ENCODE measurements at places on chromosomes 13 and 19. TPM values are rescaled to one million over a fixed set of nuclear protein-coding genes. Genes with fewer than 3 reads are reported as not detected.

The CAPN12 gene
- total RNA-seq: 0.18 TPM

The UBL3 gene
- total RNA-seq: 19.9 TPM

The ZNF507 gene
- 15.0 TPM for total RNA-seq

The ZNF284 gene
- 5.0 TPM for total RNA-seq

The NDFIP2 gene
- total RNA-seq: 25.8 TPM

The ZNF878 gene
- total RNA-seq: 0.28 TPM

The FRY gene
- 3.0 TPM for total RNA-seq

The PSENEN gene
- total RNA-seq: 9.0 TPM

The LAIR2 gene
- not detected for total RNA-seq

The ZNF135 gene
- total RNA-seq: 1.9 TPM

The SULT2B1 gene
- not detected for total RNA-seq

The SPACA4 gene
- not detected for total RNA-seq

The SBSN gene
- total RNA-seq: 0.56 TPM

The FBN3 gene
- not detected for total RNA-seq

GRCh38 chr19:47176627-47177090 lies 46.0 kb downstream of the SAE1 start:
- H3K4me1 ChIP-seq: peaks cover 10% of the 10 kb centered on the region
- DNase-seq: peak; percentile 98
- H3K4me3 ChIP-seq: no peak overlapping the region
- H3K36me3 ChIP-seq: peaks cover 20% of the 10 kb centered on the region

DNA sequence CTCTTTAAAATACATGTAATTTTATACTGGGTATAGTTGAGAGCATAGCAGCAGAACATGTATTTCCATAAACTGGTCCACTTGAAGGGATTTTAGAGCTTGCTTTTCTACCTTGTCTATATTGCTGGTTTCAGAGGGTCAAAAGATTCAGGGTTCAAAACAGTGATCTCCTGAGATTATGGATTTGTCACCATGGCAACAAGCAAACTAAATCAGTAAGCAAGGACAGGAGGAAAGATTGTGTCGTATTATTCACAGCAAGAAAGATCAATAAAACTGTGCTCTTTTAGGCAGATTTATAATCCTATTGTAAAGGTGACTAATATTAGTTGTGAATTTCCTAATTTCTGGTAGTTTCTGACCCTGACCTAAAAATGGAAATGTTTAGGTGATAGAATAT lies 496.4 kb downstream of the LMO7 start:
- H3K27ac ChIP-seq: no peak overlapping the region
- no peaks in the 10 kb centered on the region for H3K36me3 ChIP-seq
- no peak for DNase-seq
- H3K27me3 ChIP-seq: peaks cover 2% of the 10 kb centered on the region
- no peaks in the 10 kb centered on the region for H3K4me1 ChIP-seq
- no peak overlapping the region for H3K4me3 ChIP-seq

- H3K36me3 ChIP-seq: peaks cover 56% of the 10 kb centered on the region
- H3K4me1 ChIP-seq: peaks cover 11% of the 10 kb centered on the region
- DNase-seq: peak; percentile 24
Measured at GRCh38 chr19:5038631-5039271, 69.8 kb downstream of the KDM4B start.

DNA sequence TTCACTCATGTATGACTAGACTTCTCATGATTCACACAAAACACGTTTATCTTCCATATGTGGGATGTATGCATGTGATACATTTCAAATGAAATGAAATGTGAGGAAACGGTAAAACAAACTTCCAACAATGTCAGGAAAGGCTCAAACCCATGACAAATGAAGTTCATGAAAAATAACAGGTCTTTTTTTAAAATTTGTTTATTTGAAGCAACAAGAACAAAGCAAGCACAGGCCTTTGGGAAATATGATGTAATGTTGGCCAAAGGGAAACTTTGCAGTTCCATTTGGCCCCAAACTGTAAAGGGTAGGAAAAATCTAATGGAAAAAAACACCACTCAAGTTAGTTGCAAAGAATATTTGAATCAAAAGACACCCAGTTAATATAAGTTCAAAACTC lies 463.8 kb upstream of the ARGLU1 start:
- H3K27me3 ChIP-seq: no peaks in the 10 kb centered on the region
- no peak overlapping the region for H3K4me3 ChIP-seq
- DNase-seq: no peak
- H3K36me3 ChIP-seq: no peaks in the 10 kb centered on the region
- H3K4me1 ChIP-seq: peaks cover 11% of the 10 kb centered on the region

DNA sequence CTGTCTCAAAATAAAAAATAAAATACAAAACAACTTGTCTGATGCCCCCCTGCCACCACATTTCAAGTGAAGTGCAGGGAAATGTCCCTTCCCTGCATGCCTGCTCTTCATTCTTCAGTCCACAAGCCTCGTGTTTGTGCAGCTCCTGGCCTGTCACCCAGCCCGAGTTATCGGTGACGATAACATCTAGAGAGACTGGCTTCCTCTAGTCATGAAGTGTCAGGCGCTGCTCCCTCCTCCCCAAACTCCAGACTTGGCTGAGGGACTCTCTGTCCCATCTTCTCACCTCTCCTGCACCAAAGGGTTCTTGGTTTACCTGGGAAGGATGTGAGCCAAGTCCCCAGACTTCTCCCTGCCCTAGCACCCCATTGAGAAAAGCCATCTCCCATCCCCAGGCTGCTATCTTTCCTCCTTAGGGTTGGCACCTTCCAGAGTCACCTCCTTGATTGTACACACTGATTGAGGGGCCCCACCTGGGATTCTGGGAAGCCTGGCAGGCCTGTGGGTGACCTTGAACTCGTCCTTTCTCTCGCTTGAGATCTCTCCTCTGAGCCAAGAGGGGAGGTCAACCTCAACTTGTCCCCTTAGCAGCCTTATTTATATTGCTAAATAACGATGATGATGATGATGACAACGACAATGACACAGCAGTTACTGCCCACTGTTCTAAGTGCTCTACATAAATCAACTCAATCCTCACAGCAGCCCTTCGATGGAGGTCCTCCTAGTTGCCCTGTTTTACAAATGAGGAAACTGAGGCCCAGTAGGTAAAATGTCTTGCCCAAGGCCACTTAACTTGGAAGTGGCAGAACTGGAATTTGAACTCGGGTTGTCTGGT lies 13.1 kb upstream of the PLAUR start:
- no peak overlapping the region for H3K27ac ChIP-seq
- no peaks in the 10 kb centered on the region for H3K27me3 ChIP-seq
- peaks cover 2% of the 10 kb centered on the region for H3K4me1 ChIP-seq
- H3K36me3 ChIP-seq: no peaks in the 10 kb centered on the region

GRCh38 chr19:54154603-54155345 lies 4.7 kb downstream of the LENG1 start:
- peaks cover 6% of the 10 kb centered on the region for H3K4me1 ChIP-seq
- H3K27me3 ChIP-seq: no peaks in the 10 kb centered on the region
- H3K27ac ChIP-seq: no peak overlapping the region
- peaks cover 60% of the 10 kb centered on the region for H3K36me3 ChIP-seq
- H3K4me3 ChIP-seq: no peak overlapping the region
- no peak for DNase-seq

GRCh38 chr13:73913079-73913740 lies 221.0 kb downstream of the KLF12 start:
- H3K27me3 ChIP-seq: no peaks in the 10 kb centered on the region
- no peak overlapping the region for H3K4me3 ChIP-seq
- peak; percentile 59 for DNase-seq
- no peak overlapping the region for H3K27ac ChIP-seq
- peaks cover 8% of the 10 kb centered on the region for H3K4me1 ChIP-seq
- H3K36me3 ChIP-seq: no peaks in the 10 kb centered on the region

- H3K4me3 ChIP-seq: no peak overlapping the region
- H3K36me3 ChIP-seq: no peaks in the 10 kb centered on the region
- H3K27me3 ChIP-seq: peaks cover 12% of the 10 kb centered on the region
- DNase-seq: peak; percentile 72
- H3K27ac ChIP-seq: no peak overlapping the region
Measured at GRCh38 chr13:109145631-109146030, 516.2 kb downstream of the MYO16 start.

GRCh38 chr13:35552172-35552844 lies 75.8 kb upstream of the MAB21L1 start:
- H3K4me3 ChIP-seq: no peak overlapping the region
- H3K36me3 ChIP-seq: no peaks in the 10 kb centered on the region
- DNase-seq: peak; percentile 34
- H3K27me3 ChIP-seq: no peaks in the 10 kb centered on the region

DNA sequence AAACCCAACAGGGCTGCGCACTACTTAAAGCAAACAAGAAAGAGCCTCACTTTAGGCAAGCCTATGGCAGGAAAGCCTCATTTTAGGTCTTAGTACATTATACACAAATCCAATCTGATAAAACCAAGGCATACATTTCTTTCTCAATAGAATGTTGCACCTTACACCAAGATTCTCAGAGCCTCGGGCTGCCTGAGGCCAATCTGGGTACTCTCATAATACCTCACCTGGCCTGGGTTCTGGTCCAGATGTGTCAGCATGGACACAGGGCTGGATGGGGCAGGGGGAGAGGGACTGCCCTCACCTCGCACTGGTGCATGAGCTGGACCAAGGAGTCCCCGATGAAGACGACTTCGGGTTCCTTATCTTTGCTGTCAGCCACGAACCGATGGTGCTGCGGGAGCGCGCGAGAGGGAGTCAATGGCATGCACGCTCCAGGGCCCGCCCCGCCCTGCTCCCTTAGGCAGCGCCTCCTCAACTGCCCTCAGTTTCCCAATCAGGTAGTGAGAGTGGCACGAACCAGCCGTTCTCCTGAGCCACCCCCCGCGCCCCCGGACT lies at the start of gene PRR19:
TSS of gene PRR19 (plus strand) at position 487 of the 558 bp plus-strand sequence. CDS start 7,453 bp downstream, outside the sequence.
- peaks cover 6% of the 10 kb centered on the region for H3K36me3 ChIP-seq
- no peaks in the 10 kb centered on the region for H3K27me3 ChIP-seq
- H3K4me3 ChIP-seq: peak within 1 kb of the TSS; percentile 62
- peaks cover 7% of the 10 kb centered on the region for H3K4me1 ChIP-seq
- no peak for DNase-seq

GRCh38 chr13:111027458-111028439 lies 87.4 kb upstream of the ARHGEF7 start:
- H3K4me3 ChIP-seq: no peak overlapping the region
- H3K36me3 ChIP-seq: no peaks in the 10 kb centered on the region
- H3K27me3 ChIP-seq: no peaks in the 10 kb centered on the region
- peaks cover 4% of the 10 kb centered on the region for H3K4me1 ChIP-seq
- DNase-seq: peak; percentile 50

DNA sequence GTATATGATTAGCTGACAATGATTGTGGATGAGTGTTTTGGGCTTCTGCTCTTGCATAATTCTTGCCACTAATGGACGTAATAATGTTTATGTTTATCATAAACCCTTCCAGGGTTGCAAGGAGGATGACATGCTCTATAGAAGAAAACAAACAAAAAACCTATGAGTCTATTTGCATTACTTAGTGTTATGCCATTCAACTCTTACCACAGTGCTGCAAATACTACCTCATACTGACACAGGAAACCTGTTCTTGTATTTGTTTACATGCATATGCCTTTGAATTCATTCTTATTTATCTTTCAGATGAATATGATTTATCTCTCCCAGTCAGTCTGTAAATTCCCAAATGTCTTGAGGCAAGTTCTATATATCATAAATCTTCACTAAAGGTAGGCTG lies 39.6 kb upstream of the FREM2 start:
- no peak overlapping the region for H3K27ac ChIP-seq
- no peaks in the 10 kb centered on the region for H3K36me3 ChIP-seq
- H3K27me3 ChIP-seq: no peaks in the 10 kb centered on the region
- no peak for DNase-seq
- no peaks in the 10 kb centered on the region for H3K4me1 ChIP-seq

GRCh38 chr13:106986687-106987426 lies 418.9 kb upstream of the ARGLU1 start:
- H3K27ac ChIP-seq: no peak overlapping the region
- H3K36me3 ChIP-seq: no peaks in the 10 kb centered on the region
- no peak for DNase-seq
- no peak overlapping the region for H3K4me3 ChIP-seq
- H3K4me1 ChIP-seq: peaks cover 5% of the 10 kb centered on the region

DNA sequence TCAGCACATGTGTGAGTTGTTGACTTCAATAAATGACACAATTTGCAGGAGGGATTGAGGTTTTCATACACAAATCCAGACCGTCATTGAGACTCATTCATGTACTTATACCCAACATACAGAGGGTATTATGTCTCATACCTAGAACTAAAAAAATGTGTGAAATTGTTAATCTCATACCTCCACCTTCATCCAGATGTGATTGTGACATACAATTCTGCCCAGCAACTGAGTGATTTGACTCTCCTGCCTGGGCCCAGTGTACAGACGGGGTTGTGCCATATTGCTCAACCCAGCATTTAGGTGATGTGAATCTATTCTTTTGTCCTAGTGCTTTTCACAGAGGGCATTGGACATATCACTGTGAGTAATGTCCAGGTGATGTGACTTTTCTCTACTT lies 12.6 kb upstream of the ZNF681 start:
- no peaks in the 10 kb centered on the region for H3K36me3 ChIP-seq
- no peak for DNase-seq
- H3K27me3 ChIP-seq: no peaks in the 10 kb centered on the region
- no peak overlapping the region for H3K4me3 ChIP-seq
- H3K27ac ChIP-seq: no peak overlapping the region

GRCh38 chr13:99435998-99436397 lies 65.3 kb upstream of the TM9SF2 start:
- no peak overlapping the region for H3K4me3 ChIP-seq
- no peaks in the 10 kb centered on the region for H3K36me3 ChIP-seq
- no peak for DNase-seq
- peaks cover 3% of the 10 kb centered on the region for H3K4me1 ChIP-seq
- H3K27me3 ChIP-seq: peaks cover 17% of the 10 kb centered on the region

DNA sequence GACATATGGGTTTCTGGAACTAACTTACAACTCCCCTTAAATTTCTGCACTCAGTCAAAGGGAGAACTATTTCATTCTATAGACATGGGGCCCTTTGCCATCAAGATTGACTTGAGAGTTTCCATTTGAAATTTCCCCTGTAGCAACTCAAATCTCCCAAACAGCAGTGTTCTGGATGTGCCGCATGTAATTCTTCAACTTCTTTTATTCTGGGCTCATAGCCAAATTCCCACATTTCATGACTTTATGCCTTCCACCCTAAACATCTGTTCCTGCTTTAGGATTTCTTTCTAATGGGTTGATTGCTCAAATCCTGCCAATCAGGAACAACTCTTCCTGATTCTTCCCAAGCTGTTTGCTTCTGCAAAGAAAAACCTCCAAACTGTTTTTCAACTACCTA lies 336.0 kb downstream of the TBC1D4 start:
- H3K27me3 ChIP-seq: no peaks in the 10 kb centered on the region
- H3K27ac ChIP-seq: no peak overlapping the region
- H3K4me3 ChIP-seq: no peak overlapping the region
- DNase-seq: no peak

DNA sequence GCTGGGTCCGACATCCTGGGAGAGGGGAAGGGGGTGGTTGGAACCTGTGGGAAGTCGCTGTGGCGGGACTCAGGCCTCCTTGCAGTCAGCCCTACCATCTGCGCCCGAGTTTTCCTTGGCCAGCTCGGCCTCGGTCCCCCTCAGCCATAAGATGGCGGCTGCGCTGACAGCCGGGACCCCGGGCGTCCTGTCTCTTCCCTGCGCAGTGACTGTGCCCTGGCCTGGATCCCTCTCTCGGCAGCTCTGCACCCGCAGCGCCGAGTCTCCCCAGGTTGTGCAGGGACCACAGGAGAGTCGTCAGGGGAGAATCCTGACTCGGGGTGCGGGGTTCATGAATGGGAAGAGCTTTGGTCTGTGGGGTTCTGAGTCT lies 345 bp downstream of the ZNF257 start:
- no peaks in the 10 kb centered on the region for H3K36me3 ChIP-seq
- H3K4me3 ChIP-seq: peak overlapping the region; percentile 43
- H3K27ac ChIP-seq: no peak overlapping the region
- no peaks in the 10 kb centered on the region for H3K4me1 ChIP-seq
- no peaks in the 10 kb centered on the region for H3K27me3 ChIP-seq
